ENCODE measurements at places on chromosomes 1 and 21.

DNA sequence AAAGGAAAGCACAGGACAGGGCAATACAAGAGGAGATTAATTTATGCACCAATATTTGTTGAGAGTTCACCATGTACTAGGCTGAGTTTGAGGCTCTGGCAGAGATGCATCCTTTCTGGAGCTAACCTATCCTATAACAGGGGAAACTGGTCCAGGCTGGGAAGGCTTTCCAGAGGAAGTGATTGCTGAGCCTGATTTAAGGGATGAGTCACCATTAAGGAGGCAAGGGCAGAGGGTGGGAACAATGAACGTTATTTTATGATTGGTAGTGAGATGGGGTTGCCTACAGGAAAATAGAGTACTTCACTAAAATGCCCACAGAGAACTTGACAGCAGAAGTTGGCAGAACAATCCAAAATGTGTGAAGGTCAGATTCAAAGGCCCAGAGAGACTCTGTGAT lies 141.4 kb downstream of the PLPP3 start:
- no peak for DNase-seq

DNA sequence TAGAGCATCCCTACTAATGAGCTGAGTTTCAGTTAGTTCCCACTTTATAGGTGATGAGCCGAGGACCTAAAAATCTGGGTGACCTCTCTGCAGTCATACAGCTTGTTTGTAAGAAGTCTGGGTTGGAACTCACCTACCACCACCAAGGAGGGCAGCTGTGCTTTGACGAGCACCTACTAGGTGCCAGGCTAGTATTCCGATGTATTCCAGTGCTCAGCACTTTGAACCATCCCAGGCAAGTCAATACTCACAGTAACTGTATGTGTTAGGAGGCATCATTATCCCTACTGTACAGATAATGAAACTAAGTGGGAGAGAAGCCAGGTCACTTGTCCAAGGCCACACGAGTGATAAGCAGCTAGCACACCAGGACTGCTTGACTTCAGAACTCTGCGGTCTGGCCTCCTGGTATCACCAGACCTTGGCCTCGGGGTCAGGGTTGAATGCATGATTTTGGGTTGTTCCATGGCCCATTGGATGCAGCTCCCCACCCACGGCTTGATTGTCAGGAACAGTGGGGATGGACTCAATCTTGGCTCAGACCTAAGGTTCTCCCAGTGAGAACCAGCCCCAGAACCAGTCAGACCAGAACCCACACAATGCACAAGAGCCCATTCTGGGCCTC lies 20.7 kb downstream of the ECE1 start:
- DNase-seq = no peak

DNA sequence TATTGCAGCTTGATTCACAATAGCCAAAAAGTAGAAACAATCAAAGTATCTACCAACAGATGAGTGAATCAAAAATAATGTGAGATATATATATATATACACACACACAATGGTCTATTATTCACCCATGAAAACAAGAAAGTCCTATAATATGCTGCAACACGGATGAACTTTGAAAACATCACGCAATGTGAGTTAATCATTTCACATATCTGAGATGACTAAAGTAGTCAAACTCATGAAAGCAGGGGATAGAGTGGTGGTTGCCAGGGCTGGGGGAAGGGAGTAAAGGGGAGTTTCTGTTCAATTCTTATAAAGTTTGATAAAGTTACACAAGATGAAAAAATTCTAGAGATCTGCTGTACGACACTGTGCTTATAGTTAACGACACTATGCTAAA lies 1234.8 kb downstream of the MRPL39 start:
- DNase-seq = no peak

DNA sequence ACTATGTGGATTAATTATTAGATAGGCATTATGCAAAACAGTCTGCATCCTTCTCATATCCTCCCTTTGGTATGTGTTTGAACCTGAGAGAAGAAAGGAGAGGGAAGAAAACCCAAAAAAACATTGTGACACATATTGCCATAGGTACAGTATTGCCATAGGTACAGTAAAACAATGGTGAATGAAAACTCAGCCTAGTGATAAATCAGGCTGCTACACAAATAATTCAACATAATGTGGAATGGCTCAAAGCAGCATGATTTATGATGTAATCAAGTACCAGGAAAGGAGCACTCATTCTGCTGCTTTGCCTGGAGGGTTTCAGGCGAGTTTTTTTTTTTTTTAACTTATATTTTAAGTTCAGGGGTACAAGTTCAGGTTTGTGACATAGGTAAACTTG lies 213.9 kb upstream of the LYPLAL1 start:
- no peak for DNase-seq

DNA sequence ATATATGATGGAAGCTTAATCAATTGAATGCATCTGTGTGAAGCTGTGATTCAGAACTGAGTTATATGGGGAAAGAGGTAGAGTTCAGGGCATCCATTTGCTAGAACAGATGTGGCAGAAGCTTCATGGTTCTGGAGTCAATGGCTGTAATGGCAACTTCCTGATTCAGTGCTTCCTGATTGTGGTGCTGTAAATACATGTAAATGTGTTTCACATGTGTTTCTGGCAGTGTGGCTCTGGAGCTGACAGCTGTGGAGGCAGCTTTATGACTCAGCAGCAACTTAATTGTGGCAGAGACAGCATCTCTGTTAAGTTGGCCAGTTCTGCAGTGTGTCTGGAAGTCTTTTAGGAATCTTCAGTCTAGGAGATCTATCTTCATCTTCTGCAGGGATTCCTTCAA lies 226.6 kb upstream of the ZRANB2 start:
- DNase-seq = no peak

DNA sequence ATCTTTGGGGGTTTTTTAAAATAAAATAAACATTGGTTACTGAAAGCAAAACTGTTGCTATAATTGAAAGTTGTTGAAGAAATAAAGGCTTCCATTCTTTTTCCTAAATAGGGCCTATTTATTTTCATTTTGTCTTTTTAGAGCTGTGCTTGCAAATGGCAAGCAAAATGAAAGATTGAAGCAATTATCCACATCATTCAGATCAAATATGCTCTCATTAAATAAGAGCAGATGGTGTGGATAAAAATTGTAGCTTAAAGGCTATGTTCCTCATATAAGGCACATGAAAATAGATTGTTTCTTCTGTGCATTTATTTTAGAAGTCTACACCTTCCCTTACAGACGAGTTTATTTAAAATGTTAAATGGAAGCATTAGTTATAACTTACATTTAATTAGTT lies 1317.7 kb downstream of the MRPL39 start:
- DNase-seq = no peak

- DNase-seq = no peak
Observed at GRCh38 chr1:221989741-221990140, 247.9 kb upstream of the DUSP10 start.

- no peak for DNase-seq
Observed at GRCh38 chr1:15733726-15734226, 2.3 kb upstream of the SLC25A34 start.

GRCh38 chr1:26360807-26361604 lies 7.1 kb upstream of the CRYBG2 start:
- DNase-seq = no peak

- no peak for DNase-seq
Observed at GRCh38 chr1:162206300-162206699, 136.8 kb downstream of the NOS1AP start.

DNA sequence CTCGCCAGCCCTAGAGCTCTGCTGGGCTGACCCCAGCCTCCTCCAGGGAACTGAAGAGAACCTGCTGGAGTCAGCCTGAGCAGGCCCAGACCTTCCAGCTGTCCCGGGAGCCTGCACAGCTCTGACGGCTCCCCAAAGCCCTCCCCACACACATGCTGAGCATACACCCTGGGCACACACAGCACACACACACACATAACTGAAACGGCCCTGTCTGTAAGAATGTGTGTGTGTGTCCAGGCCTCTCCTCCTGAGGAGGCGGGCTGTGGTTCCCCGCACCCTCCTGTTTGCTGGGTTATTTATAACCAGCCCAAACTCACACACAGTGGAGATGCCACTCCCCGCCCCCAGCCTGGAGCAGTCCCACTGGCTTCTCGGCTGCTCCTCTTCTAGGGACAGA lies 20.2 kb downstream of the SDC3 start:
- no peak for DNase-seq

GRCh38 chr1:89780721-89781120 lies 40.1 kb upstream of the LRRC8D start:
- peak; percentile 59 for DNase-seq

- DNase-seq = no peak
Observed at GRCh38 chr1:23200883-23201282, 16.4 kb downstream of the HTR1D start.

- DNase-seq = no peak
Observed at GRCh38 chr1:210551899-210552298, 223.2 kb downstream of the HHAT start.

DNA sequence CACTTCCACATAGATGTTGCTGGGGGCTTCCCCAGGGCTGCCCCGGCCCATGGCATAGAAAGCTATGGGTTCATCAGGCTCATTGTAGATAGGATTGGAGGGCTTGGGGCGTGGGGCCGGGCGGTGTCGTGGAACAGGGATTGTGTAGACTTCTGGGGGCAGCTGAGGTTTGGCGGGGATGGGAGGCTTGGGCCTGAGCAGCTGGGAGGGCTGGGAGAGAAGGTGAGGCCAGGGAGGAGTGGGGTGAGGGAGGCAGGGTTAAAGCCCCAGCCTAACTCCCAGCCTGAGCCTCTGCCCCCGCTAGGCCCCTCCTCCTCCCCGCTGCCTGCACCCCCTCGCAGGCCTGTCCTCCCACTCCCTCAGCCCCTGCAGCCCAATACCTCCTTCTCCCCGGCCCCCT lies 7.4 kb downstream of the SH2D2A start:
- DNase-seq = no peak

GRCh38 chr1:51851882-51852396 lies 26.6 kb downstream of the NRDC start:
- DNase-seq = no peak

DNA sequence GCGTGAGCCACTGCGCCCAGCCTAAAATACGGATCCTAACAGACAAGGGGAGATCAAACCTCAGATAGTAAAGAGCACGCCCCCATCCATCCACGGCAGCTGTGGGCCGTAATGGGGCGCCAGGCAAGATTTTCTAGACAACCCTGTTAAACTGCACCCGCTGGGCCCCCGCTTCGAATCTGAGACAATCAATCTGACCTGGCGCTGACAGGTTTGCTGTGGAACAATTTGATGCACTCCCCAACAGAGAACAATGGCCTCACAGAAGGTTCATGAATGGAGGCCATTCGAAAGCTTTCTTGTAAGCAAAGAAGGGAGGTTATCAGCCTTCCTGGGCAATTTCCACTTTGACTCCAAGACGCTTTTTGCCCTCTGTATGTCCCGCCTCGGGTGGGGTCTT lies 30.5 kb downstream of the CLSTN1 start:
- DNase-seq = no peak

DNA sequence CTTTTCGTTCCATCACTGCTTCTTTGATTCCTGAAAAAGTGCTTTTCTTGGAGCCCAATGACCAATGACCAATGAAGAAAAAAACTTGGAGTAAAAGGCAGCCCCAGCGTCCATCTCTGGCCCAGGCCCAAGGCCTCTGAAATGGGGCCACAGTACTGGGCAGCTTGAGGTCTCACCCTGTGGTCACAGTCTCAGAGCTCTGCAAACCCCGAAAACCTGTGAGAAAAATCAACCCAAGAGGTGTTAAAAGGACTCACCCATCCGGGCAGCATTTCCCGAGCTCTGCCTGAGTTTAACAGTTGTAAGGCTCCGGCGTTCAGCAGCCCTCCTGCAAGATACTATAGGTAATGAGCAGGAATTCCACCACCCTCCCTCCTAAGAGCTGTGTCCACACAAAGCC lies 2.1 kb upstream of the EFHD2 start:
- no peak for DNase-seq

- DNase-seq = no peak
Observed at GRCh38 chr1:233487408-233487807, 126.5 kb upstream of the KCNK1 start.

- DNase-seq = no peak
Observed at GRCh38 chr1:198141668-198142351, 15.0 kb upstream of the NEK7 start.

GRCh38 chr1:230143534-230143933 lies 76.5 kb downstream of the GALNT2 start:
- DNase-seq = peak; percentile 51

DNA sequence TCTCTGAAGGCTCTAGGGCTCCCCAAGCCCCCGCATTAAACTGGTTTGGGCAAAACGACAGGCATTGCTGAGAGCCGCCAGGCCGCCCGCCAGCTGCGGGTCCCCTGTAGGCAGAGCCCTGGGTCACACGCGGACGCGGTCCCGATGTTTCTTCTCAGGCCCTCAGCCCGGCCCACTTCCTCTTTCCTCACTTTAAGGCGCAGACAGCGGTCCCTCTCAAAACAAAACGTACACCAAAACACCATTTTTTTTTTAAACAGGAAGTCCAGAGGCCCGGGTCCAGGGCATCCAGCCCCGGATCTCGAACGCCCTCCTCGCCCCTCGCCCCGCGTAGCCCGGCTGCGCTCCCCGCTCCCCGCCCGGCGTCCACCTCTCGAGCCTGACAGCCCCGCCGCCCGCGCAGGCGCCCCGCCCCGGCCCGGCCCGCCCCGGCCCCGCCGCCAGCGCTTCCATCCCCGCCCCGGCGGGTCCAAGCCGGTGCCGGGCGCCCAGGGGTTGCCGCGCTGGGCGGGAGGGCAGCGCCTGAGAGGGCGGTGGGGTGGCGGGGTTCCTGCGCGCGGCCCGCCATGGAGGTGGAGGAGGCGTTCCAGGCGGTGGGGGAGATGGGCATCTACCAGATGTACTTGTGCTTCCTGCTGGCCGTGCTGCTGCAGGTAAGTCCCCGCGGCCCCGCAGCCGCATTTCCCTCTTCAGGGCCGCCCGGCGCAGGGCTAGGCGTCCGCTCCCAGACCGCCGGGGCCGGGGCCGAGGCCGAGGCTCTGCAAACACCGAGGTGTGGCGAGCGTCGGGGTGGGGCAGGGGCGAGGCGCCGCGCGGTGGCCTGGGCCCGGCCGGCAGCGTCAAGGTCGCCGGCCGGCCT lies at the start of gene SLC22A15:
Gene SLC22A15, plus strand, starts transcription at position 452 of the 859 bp plus-strand sequence. Its CDS starts 115 bp downstream, at position 567.
- peak; percentile 24 for DNase-seq

DNA sequence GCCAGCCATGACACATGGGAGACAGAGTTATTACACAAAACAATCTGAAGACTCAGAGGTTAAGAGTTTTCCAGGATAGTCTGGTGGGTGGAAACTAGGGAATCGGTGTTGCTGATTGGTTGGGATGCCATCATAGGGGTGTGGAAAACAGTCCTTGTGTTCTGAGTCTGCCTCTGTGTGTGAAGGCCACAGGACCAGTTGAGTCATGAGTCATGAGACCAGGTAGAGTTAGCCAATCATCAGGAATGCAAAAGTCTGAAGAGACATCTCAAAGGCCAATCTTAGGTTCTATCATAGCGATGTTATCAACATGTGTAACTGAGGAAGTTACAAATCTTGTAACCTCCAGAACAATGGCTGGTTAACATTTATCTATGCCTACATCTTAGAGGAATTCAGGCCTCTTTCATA lies 49.7 kb upstream of the NEK7 start:
- DNase-seq = no peak

All from NCI-H345 (cell line).